ENCODE measurements at places on chromosomes 12 and 14.

- DNase-seq, result no peak
Observed at GRCh38 chr12:20280515-20280914, 87.8 kb upstream of the PDE3A start.

DNA sequence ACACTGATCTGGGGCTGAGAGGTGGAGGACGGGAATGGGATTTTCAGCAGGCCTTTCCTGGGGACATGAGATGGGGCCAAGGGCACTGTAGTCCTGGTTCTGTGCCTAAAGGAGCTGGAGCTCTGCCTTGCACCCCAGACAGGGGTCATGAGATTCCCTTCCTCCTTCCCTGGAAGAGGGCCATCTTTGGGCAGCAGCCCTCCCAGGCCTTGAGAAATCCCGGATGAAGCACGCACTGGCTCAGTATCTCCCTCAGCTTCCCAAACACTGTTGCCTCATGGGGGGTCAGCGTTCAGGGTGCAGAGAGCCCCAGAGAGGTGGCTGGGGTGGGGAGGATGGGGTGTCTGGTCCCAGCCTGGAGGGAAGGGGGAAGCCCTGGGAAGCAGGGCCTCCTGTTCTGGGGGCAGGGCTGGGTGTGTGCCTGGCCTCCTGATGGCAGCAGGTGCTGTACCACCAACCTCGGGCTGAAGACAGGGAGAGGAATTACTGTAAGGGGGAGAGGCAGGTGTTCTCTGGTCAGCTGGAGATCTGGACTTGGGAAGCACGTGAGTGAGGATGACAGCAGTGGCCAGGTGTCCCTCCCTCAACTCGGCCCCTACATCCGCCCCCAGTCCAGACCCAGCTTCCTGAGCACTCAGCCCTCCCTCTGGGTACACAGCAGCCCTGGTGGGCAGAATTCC, 8.4 kb upstream of the NR4A1 start:
- DNase-seq, result no peak

DNA sequence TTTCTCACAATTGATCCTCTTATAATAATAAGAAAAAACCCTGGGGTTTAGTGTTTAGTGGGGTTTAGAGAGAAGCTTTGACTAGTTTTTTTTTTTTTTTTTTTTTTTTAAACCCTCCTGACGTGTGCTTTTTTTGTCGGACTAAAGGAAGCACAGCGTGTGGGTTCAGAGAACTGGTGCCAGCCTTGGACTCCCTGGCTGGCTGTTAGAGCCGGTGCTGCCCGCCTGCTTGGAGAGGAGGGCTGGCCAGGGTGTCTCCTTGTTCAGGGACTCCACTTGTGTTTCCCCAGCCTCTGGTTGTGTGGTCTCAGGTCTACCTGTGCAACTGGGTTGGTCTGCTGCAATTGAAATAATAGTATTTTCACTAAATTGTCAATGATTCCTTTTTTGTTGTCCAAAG, 54.1 kb upstream of the ASPG start:
- no peak for DNase-seq

GRCh38 chr12:98725476-98726247, 80.6 kb downstream of the APAF1 start:
- peak; percentile 26 for DNase-seq

DNA sequence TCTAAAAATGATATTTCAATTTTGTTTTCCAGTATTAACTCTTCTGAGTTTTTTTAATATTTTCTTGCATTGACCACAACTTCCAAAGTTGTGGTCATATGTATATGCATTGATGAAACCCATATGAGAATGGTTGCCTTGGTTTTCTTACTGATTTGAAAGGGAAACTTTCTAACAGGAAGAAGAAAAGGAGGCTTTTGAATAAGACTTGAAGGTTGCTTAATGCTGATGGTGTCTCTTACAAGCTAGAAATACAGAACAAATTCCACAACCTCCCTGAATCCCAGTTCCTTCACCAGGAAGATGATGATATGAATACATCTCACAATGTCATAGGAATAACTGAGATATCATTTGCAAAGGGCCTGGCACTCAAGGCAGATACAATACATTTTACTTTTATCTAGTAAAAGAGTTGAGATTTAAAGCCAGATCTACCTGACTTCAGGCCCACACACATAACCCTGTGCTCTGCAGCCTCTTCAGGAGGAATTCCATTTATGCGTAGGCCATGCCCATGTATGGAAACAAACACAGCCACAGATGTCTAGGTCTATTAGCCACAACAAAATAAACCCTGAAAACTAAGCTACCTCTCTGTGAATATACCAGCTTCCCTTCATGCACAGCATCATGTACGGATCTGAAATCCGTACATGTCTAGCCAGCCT, 165.4 kb upstream of the PLEKHG7 start:
- DNase-seq, result no peak
